Small intestine (tissue), 16 donors: ENCODE measurements at places on chromosomes 12 and 14. TPM values are rescaled to one million over a fixed set of nuclear protein-coding genes. Genes with fewer than 3 reads are reported as not detected.

DNA sequence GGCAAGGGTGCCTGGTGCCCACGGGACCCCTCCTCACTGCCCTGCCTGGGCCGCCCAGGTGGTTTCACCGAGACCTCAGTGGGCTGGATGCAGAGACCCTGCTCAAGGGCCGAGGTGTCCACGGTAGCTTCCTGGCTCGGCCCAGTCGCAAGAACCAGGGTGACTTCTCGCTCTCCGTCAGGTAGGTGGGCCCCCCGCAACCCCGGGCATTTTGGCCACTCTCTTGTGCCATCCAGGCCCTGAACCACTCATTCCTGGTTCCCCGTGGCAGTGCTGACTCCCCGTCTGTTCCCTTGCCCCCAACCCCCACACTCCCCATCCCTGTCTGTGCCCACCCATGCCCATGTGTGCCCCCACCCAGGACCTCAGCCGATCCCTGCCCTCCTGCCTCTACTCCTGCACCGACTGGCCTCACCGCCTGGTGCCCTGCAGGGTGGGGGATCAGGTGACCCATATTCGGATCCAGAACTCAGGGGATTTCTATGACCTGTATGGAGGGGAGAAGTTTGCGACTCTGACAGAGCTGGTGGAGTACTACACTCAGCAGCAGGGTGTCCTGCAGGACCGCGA, 480 bp downstream of the PTPN6 start:
- no peak for DNase-seq

DNA sequence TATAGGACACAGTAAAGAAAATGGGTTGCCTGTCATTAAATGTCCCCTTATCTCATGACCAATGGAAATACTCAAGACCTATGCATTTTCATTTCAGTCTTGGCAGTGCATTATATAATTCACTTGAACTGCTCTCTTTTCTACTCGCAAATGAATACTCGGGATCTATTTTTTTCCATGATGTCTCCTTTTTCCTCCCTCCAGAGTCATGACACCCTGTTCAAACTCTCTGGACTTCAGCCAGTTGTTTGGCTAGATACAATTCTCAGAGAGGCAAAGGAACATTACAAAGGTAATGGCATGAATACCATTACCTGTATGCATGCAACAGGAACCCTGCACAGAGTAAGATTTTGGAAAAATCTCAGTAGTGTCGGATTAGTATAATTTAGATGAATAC, 130.9 kb downstream of the GPR135 start:
- DNase-seq: no peak

DNA sequence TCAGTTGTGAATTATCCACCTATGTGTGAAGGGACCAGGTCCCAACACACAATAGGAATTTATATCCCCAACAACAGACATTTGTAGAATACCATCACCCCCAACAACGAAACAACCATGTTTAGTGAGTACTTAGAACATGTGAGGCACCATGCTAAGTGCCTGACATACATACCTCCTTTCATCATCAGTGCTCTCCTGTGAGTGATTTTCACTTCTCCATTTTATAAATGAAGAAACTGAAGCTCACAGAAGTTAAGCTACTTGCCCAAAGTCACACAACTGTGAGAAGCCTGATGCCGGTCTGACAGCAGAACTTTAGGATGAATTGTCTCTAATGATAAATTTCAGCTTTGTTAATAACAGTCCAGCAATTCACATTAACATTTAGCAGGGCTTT, 35.4 kb downstream of the SPTB start:
- DNase-seq: no peak

DNA sequence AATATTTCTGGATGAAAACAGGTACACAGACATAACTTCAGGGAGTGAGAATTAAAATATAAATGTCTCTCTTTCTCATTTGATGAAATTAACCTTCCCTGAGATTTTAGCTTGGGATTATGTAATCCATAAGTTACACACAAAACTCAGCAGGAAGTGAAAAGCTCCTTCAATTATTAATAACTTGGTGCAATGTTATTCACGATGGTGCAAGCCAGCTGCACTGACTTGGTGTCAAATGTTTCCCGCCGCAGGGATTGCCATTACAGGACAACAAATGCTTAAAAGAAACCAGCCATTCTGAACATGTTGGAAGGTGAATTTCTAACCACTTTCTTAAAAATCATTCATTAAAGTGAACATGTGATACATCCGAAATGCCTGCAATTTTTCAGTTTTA, 250.4 kb downstream of the FOXN3 start:
- no peak for DNase-seq

DNA sequence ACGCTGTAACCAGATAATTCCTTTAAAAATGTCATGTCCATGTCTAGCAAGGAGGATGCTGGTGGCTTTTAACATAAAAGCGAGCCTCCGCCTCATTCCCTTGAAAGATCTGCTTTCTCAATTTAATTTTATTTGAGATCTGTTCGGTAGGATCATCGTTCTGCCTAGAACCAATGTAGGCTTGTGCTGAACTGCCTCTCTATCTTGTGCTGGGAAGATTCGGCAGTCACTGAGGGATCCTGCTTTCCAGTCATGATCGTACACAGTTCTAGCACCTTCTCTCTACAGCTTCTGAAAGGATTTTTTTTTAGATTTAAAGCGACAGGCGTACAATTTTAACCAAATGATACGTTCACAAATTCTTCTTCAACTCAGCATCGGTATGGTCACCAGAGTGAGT, 54.3 kb downstream of the PEBP1 start:
- DNase-seq: no peak

The GATC gene
- polyA plus RNA-seq: 13.8 TPM

GRCh38 chr12:118655588-118655987, 279.2 kb downstream of the SUDS3 start:
- DNase-seq: no peak

DNA sequence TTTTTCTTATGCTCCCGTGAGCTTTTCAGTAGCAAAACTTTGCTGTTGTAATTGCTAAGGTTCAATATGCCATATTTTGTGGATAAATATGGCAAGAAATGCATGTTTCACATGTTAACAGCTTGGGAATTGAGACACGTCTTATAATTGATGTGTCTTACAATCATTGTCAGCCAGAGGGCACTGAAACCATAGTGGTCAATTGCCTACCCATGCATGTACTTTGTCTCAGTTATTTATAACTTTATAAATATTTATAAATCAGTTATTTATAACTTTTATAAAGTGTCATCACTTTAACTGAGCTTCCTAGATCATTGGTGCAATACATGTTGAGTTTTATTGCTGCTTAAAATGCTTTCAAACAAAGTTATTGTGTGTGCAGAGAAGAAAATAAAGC, 82.0 kb downstream of the CATSPERB start:
- DNase-seq: peak; percentile 60

DNA sequence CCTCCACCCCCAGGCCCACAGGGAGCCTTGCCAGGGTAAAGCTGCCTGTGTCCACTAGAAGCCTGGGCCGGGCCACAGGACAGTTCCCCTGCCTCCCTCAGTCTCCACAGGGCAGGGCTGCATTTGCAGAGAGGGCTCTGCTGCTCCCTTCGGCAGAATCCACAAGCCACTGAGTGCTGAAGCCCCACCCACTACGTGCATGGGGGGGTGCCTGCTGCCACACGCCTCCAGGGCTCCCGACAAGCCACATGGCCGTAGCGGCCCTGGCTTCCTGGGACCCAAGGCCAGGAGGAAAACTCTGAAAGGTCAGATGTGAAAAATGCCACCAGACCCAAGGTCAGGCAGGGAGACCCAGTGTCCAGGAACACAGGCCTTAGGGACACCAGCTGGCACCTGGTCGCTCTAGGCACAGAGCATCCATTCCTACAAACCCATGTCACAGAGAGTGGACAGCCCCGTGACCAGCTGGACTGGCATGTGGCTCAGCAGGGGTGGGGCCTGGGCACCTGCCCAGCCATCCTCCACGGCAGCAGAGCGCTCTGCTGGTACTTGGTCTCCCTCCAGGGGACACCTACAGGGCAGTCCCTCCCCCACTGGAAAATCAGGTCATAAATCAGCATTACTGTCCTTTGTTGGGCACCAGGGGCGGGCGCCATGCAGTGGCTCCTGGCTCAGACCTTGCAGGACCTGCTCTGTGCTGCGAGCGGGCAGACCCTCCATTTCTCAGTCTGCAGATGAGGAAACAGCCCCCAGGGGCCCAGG, 42.9 kb downstream of the CCDC85C start:
- peak; percentile 35 for DNase-seq

The GDF3 gene
- polyA plus RNA-seq: not detected

GRCh38 chr14:85454226-85454813, 75.6 kb upstream of the FLRT2 start:
- no peak for DNase-seq

- DNase-seq: no peak
Observed at GRCh38 chr14:53879022-53879686, 77.5 kb downstream of the BMP4 start.
